ENCODE measurements at places on chromosomes 2 and 18.

GRCh38 chr18:3256693-3257626 is 5.0 kb upstream of the MYL12B start:
- DNase-seq: no peak
- H3K4me1 ChIP-seq: no peaks in the 10 kb centered on the region
- peak overlapping the region; percentile 52 for H3K27ac ChIP-seq
- peaks cover 68% of the 10 kb centered on the region for H3K36me3 ChIP-seq

- peaks cover 7% of the 10 kb centered on the region for H3K4me1 ChIP-seq
- peaks cover 9% of the 10 kb centered on the region for H3K36me3 ChIP-seq
- DNase-seq: no peak
- peak overlapping the region; percentile 31 for H3K27ac ChIP-seq
Measured at GRCh38 chr2:36541891-36542595, 55.9 kb downstream of the FEZ2 start.

DNA sequence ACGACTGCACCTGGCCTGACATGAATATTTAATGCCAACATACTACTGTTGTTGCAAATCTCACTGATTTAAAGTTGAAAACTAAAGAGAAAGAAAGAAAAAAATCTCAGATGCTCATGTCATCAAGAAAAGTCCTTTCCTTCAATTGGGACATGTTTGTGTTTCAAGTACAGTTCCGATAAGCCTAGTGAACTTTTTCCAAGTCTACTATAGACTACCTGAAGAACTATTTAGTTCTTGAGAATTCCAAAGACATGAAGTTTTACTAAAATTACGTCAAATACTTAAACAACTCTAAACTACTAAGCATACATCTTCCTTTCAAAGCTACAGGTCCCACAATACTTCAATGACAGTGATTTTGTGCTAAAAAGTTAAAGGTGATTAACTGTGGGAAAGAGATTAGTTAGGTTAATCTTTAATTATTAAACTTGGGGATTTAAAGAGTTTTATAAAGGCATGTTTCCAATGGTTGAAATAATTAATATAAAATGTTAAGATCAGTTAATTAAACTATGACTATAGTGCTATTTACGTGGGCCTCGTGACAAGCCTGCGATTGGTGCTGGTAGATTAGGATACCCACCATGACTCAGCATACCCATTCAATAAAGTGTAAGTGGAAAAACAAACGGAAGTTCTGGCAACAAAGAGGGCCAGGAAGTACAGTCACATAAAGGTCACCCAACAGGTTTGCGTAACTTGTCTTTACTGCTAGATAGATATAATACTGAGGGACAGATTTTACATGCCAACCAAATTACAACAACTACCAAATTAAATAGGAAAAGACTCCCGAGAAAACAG is 55.5 kb downstream of the SEPTIN10 start:
- no peaks in the 10 kb centered on the region for H3K27me3 ChIP-seq
- no peaks in the 10 kb centered on the region for H3K4me1 ChIP-seq
- H3K27ac ChIP-seq: no peak overlapping the region
- DNase-seq: no peak
- no peak overlapping the region for H3K4me3 ChIP-seq
- peaks cover 4% of the 10 kb centered on the region for H3K36me3 ChIP-seq

DNA sequence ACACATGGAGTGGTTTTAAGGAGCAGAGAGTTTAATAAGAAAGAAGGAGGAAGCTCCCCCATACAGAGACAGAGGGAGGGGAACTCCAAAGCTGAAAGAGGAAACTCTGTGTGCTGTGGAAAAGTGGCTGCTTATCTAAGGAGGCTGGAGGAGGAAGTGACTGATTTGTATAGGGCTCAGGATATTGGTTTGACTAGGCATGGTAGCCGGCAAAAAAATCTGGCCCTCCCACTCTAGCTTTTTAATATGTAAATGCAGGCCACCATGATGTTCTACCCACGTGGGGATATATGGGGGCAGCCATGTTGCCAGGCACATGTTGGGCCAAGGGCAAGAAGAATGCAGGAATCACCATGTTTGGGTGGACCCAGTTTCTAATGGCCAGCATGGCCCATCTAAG is 64.3 kb downstream of the HNMT start:
- H3K4me3 ChIP-seq: no peak overlapping the region
- no peaks in the 10 kb centered on the region for H3K36me3 ChIP-seq
- peaks cover 5% of the 10 kb centered on the region for H3K4me1 ChIP-seq

GRCh38 chr2:1788478-1788959 is 44.2 kb upstream of the PXDN start:
- H3K4me3 ChIP-seq: no peak overlapping the region
- H3K27ac ChIP-seq: no peak overlapping the region
- H3K27me3 ChIP-seq: no peaks in the 10 kb centered on the region
- no peaks in the 10 kb centered on the region for H3K4me1 ChIP-seq
- DNase-seq: no peak
- no peaks in the 10 kb centered on the region for H3K36me3 ChIP-seq

DNA sequence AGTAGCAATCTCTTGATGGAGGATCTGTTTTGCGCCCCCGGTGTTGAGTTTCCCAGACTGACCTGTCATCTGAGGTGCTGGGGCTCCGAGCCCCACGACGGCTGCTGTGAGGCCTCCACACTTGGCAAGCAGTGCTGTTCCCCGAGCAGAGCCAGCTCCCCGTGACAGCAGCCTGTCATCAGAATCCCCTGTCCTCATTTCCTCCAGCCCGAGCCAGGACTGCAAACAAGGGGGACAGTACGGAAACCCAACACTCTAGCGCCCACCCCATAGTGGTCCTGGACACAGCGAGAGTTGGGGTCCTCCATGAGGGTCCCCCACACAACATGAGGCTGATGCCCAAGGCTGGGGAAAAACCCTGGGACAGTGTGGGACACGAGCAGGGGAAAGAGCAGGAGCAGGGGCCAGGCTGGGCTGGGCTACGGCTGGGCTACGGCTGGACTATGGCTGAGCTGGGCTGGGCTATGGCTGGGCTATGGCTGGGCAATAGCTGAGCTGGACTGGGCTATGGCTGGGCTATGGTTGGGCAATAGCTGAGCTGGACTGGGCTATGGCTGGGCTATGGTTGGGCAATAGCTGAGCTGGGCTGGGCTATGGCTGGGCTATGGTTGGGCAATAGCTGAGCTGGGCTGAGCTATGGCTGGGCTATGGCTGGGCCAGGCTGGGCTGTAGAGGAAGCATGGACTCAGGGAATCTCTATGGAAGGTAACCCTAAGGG is 1.5 kb upstream of the KLHL30 start:
- peak overlapping the region; percentile 96 for H3K27ac ChIP-seq
- peaks cover 8% of the 10 kb centered on the region for H3K36me3 ChIP-seq
- DNase-seq: peak; percentile 69
- no peaks in the 10 kb centered on the region for H3K27me3 ChIP-seq

DNA sequence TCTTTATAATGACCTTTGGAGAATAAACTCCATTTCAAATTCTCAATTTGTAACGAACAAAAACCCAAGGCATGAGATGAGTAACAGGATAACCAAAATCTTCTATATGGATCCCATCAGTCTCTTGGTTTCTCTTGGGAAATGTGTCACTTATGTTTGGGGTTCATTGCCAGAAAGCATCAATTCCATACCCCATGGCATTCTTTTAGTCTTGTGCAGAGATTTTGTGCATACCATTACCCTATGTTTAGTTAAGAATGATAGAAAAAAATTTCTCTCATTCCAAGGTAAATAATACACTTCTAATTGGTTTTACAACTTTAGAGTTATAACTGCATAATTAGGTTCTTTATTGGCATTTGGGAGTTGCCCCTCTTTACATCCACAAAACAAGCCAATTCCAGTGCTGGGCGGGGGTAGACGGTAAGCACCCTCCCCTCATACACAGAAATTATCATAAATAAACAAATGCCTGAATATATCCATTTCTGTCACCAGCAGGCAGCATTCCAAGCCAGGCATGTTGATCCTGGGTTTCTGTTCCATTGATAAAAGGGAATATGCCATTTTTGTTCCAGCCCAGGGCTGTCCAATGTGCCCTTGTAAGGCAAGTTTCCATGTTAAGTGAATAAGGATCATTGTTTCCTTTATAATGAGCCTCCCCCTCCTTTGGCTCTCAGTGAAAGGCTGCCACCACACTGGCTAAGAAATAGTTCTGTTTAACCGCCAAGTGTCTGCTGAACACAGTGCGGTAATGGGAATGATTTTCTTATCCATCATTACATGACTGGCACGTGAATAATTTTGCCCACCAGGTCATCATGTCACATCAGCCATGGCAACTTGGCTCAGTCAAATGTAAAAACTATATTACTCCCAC is 680.1 kb upstream of the ZEB2 start:
- no peaks in the 10 kb centered on the region for H3K36me3 ChIP-seq
- H3K27ac ChIP-seq: no peak overlapping the region
- DNase-seq: no peak
- H3K4me1 ChIP-seq: no peaks in the 10 kb centered on the region
- no peak overlapping the region for H3K4me3 ChIP-seq

- H3K27me3 ChIP-seq: no peaks in the 10 kb centered on the region
- no peak overlapping the region for H3K4me3 ChIP-seq
- no peak overlapping the region for H3K27ac ChIP-seq
- DNase-seq: no peak
- H3K36me3 ChIP-seq: no peaks in the 10 kb centered on the region
- H3K4me1 ChIP-seq: no peaks in the 10 kb centered on the region
Measured at GRCh38 chr2:229931241-229931640, 8.9 kb downstream of the FBXO36 start.

DNA sequence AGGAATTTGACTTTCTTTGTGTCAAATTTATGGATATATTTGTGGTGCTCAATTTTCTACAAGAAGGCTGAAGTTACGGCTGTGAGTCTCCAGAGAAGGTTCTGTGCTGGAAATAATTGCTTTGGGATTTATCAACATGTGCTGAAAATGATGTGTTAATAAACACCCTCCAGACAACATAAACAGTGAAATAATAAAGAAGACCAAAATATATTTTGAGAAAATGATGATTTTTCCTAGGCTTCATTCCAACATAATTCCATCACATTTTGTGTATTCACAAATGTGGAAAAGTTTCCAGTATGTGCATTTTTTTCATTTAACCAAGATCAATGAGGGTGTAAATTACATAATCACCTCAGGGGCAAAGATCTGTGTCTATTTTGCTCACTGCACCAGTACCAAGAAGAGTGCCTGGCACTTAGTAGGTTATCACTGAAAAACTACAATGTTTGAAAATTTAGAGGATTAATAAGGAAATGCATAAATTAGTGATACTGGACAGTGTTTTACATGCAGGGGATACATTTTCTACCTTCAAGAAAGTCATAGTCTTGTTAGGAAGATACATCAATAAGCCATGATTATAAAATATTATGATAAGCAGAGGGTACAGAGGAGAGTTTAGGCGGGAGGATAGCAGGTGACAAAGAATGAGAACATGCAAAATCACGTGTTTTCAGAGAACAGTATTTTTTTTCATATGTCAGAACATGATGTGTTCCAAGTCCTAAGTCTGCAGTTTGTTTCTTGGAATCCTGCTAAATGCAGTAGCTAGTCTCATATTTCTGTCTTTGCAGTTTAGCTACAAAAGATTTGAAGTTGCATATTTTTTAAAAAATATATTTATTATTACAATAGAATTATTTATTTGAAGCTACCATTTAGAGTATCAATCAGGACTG is 127.6 kb upstream of the DLGAP1 start:
- no peak overlapping the region for H3K4me3 ChIP-seq
- H3K36me3 ChIP-seq: no peaks in the 10 kb centered on the region
- H3K27ac ChIP-seq: no peak overlapping the region
- H3K27me3 ChIP-seq: no peaks in the 10 kb centered on the region

- no peaks in the 10 kb centered on the region for H3K27me3 ChIP-seq
- no peaks in the 10 kb centered on the region for H3K4me1 ChIP-seq
- DNase-seq: no peak
- no peak overlapping the region for H3K4me3 ChIP-seq
Measured at GRCh38 chr2:58645017-58645416, 403.9 kb upstream of the FANCL start.

GRCh38 chr2:19038071-19039015 is 320.1 kb downstream of the OSR1 start:
- H3K27me3 ChIP-seq: no peaks in the 10 kb centered on the region
- H3K36me3 ChIP-seq: no peaks in the 10 kb centered on the region
- DNase-seq: no peak
- H3K4me3 ChIP-seq: no peak overlapping the region
- H3K27ac ChIP-seq: peak overlapping the region; percentile 70

DNA sequence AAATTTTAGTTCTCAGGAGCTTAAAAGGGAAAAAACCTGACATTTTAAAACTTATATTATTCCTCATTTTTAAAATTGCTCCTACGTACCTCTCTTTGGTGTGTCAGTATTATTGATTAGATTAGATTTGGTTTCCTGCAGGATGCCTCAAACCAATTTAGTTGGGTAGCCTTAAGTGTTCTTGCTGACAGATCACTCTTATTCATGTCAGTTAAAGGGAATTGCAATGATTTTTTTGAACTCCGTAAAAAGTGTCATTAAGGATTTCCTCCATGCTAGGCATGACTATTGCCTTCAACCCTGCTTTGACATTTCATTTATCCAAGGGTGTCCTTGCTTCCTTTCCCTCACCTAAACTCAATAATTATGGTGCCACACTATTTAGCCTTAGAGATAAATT is 149.0 kb upstream of the CDH7 start:
- no peaks in the 10 kb centered on the region for H3K4me1 ChIP-seq
- no peaks in the 10 kb centered on the region for H3K36me3 ChIP-seq
- no peaks in the 10 kb centered on the region for H3K27me3 ChIP-seq
- H3K4me3 ChIP-seq: no peak overlapping the region

DNA sequence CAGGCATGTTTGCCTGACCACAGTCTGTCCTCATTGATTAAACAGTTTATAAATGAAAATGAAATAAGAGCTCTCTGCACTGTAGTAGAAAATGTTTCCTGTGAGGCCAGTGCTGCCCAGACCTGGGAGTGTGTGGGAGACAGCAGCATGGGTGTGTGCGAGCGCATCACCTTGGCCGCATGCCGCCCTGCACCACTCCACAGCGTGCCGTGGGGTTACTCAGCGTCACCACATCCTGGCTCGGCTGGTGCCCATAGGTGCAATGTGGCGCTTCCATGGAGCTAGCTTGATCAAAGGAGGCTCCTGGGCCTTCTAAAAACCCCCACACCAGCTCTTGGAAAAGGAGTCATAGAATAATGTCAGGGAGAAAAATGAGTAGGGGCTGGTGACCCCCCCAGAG is 76.0 kb upstream of the EPC2 start:
- H3K27me3 ChIP-seq: no peaks in the 10 kb centered on the region
- no peak overlapping the region for H3K4me3 ChIP-seq
- H3K36me3 ChIP-seq: no peaks in the 10 kb centered on the region

GRCh38 chr2:24734741-24735140 is 58.5 kb downstream of the PTRHD1 start:
- no peak for DNase-seq
- H3K4me3 ChIP-seq: no peak overlapping the region
- peaks cover 6% of the 10 kb centered on the region for H3K36me3 ChIP-seq
- no peak overlapping the region for H3K27ac ChIP-seq
- no peaks in the 10 kb centered on the region for H3K4me1 ChIP-seq
- no peaks in the 10 kb centered on the region for H3K27me3 ChIP-seq

- no peaks in the 10 kb centered on the region for H3K27me3 ChIP-seq
- peak overlapping the region; percentile 66 for H3K27ac ChIP-seq
- no peaks in the 10 kb centered on the region for H3K36me3 ChIP-seq
- H3K4me1 ChIP-seq: peaks cover 30% of the 10 kb centered on the region
- DNase-seq: no peak
Measured at GRCh38 chr2:230669386-230669950, 43.2 kb upstream of the CAB39 start.

- no peaks in the 10 kb centered on the region for H3K36me3 ChIP-seq
- H3K4me3 ChIP-seq: no peak overlapping the region
- no peak for DNase-seq
- H3K4me1 ChIP-seq: no peaks in the 10 kb centered on the region
- H3K27me3 ChIP-seq: no peaks in the 10 kb centered on the region
Measured at GRCh38 chr2:39202639-39203369, 41.0 kb downstream of the CDKL4 start.

GRCh38 chr2:121707920-121708361 is 28.7 kb downstream of the NIFK start:
- H3K27ac ChIP-seq: no peak overlapping the region
- DNase-seq: no peak
- no peak overlapping the region for H3K4me3 ChIP-seq
- H3K27me3 ChIP-seq: no peaks in the 10 kb centered on the region

Measured in right atrium auricular region (tissue), 2 donors.